ENCODE measurements at places on chromosomes 2 and 18. TPM values are rescaled to one million over a fixed set of nuclear protein-coding genes. Genes with fewer than 3 reads are reported as not detected.

DNA sequence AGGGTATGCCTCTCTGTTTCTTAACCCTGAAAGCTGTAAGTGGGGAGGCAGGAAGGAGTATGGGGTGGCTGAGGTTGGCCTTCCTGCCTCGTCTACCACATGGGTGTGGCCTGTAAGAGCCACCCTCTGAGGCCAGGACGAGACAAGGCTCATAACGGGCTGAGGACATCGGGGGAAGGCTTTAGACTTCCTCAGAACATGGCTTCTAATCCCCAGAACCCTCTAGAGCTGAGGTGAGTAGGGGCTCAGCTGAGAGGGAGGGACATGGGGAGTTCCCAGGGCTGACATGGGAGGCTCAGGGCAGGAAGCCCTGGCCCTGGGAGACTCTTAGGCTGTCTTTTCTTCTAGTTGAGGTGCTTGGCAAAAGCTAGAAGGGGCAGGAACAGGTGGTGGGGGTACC, 36.7 kb downstream of the EMX1 start:
- no peaks in the 10 kb centered on the region for H3K27me3 ChIP-seq
- no peak overlapping the region for H3K27ac ChIP-seq

DNA sequence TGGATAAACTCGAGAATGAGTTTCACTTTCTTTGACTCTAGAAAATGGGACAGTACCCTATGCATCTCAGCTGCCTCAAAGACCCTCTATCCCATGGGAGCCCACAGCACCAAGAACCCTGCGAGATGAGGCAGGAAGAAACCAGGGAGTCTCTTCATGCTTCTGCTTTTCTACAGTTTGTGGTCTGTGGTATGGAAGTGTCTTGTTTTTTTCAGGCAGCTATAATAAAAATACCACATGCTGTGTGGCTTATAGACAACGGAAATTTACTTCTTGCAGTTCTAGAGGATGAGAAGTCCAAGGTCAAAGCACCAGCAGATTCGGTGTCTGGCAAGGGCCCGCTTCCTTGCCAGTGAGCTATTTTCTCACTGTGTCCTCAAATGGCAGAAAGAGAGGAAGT, 257.9 kb downstream of the SUCLG1 start:
- H3K4me1 ChIP-seq, result no peaks in the 10 kb centered on the region
- H3K27me3 ChIP-seq, result peaks cover 6% of the 10 kb centered on the region
- H3K4me3 ChIP-seq, result no peak overlapping the region
- DNase-seq, result no peak
- H3K27ac ChIP-seq, result no peak overlapping the region
- no peaks in the 10 kb centered on the region for H3K36me3 ChIP-seq

GRCh38 chr2:211376410-211376809, 820.0 kb downstream of the CPS1 start:
- H3K4me3 ChIP-seq, result no peak overlapping the region
- no peaks in the 10 kb centered on the region for H3K36me3 ChIP-seq
- H3K27me3 ChIP-seq, result no peaks in the 10 kb centered on the region
- no peak overlapping the region for H3K27ac ChIP-seq
- no peaks in the 10 kb centered on the region for H3K4me1 ChIP-seq

The ZFP36L2 gene
- total RNA-seq, result 79.8 TPM

The RNF144A gene
- total RNA-seq, result 21.4 TPM

The SERPINB3 gene
- total RNA-seq, result not detected

All from activated CD4-positive, alpha-beta memory T cell treated with anti-CD3 and anti-CD28 coated beads for 36 hours (primary cell).